ENCODE measurements at places on chromosomes 4 and X.

GRCh38 chr4:136573460-136573859, 958.8 kb downstream of the PCDH18 start:
- no peak for DNase-seq

DNA sequence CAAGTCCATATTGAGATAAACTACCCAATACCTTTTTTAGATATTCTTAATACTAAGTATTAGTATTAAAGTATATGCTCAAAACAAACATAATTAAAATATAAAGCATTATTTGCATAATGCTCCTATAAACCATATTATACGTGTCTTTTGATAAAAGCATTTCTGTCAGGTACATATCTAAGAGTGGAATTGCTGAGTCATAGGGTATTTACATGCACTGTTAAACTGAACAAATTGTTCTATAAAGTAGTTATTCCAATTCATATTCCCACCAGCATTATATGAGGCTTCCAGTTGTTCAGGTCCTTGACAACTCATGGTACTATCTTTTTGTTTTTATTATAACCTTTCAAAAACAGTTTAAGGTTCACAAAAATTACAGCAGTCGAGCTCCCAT, 114.2 kb downstream of the FGF16 start:
- DNase-seq = no peak

GRCh38 chr4:54540931-54541330, 116.8 kb upstream of the KIT start:
- no peak for DNase-seq

GRCh38 chrX:42093756-42094155, 170.4 kb upstream of the CASK start:
- DNase-seq = no peak

- no peak for DNase-seq
Observed at GRCh38 chr4:27836523-27836922, 975.9 kb downstream of the STIM2 start.

DNA sequence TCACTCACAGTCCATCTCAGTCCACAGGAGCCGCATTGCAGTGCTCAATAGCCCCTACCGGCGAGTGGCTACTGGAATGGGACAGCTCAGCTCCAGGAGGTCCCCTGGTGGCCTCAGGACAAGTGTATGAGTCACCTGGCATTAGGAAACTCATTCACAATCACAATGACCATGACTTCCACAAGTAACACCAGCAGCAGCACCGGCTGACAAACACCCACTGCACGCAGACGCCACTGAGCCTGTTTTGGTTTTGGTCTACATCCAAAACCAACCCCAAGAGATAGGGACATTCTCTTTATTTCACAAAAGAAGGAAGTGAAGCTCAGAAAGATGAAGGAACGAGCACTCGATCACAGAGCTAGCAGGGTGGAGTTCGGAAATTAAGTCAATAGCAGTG, 8.1 kb downstream of the JAKMIP1 start:
- DNase-seq = no peak

DNA sequence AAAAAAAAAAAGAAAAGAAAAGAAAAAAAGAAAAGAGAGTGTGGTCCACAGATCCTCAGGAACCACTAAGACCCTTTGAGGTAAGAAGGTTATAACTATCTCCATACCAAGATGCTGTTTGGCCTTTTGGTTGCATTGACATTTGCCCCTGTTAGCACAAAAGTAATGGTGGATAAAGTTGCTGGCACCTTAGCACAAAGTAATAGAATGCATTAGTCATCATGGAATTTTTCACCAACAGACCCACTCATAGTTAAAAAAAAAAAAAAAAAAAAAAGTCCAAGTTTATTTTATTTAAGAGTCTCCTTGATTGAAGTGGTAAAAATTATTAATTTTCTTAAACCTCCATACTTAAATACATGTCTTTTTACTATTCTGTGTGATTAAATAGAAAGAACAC, 78.4 kb upstream of the RBPJ start:
- no peak for DNase-seq

DNA sequence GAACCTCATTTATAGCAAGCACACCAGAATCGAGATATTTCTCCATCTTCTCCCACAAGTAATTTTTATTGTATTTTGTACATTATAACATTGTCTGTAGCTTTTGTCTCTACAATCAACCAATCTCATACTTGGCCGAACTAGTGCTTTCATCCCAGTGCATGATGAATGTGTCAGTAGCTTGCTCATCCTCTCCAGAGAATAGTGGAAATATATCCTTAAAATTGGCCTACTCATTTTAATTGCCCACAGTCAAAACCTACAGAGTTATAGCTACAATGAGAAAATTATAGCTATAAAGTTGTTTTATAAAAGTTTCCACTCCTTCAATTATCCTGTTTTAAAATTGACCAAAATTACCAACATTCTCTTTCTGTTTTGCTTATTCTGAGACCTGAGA, 103.8 kb downstream of the MAPK10 start:
- DNase-seq = no peak

GRCh38 chr4:13193662-13194061, 290.5 kb downstream of the RAB28 start:
- DNase-seq = no peak

DNA sequence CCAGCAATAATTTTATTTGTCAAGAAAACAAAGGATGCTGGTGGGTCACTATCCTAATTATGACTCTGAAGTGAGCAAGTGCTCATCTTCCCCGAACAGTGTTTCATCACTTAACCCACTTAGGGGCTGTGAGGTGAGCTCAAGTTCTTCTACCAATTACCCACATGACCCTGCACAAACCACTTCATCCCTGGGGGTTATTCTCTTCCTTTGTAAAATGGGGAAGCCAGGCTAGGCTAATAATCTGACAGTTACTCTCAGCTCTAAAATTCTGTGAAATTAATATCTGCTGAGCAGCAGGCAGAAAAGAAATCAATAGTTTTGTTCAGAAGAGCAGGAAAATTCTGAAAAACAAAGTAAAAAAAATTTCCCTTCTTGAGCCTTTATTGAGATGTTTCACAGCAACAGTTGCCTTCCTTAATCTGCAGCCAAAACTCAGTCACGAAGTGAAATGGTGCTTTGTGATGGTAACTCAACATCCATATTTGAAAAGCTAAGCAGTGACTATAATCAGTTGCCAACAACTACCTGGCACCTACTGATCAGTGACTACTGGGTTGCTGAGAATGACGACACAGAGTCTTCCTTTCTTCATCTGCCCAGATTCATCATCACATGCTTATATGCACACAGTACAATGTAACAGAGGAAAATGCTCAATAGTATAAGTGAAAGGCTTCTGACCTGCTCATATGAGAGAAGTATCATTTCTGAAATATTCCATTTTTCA, 24.1 kb downstream of the ATP8A1 start:
- DNase-seq = no peak

DNA sequence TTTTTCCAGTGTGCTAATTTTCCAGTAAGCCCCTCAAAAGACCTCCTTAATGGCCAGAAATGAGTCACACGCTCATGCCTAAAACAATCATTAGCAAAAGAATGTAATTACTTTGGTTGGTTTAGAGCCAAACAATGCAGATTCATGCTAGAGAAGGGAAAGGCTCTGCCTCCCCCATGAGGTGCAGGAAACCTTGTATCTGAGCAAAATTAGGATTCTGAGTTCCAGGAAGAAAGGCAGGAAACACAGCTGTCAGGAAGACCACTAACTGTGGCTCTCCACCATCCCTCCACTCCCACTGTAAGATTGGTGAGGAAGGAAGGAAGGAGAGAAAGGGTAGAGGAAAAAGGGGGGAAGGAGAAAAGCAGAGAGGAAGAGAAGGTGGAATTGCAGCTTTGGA, 104.9 kb upstream of the DHX15 start:
- no peak for DNase-seq

DNA sequence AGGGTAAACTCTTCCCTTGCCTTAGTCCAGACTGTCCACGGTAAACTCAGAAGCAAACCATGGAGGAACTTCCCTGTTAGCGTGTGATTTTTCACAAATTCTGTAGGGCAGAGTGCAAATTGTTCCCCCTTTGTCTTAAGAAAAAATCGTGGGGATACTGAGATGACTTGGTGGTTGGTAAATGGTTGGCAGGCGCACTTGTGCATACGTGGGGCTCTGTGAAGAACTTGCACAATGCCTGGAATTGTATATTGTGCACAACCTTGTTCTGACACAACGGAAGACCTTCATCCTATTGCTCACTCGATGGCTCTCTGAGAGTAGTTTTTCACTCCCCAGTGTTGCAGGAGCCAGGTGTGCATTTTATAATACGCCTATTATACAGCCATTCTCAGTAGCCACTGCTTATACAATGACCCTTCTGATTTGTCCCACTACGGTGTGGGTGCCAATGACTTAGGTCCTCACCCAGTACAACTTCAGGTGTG, 150.0 kb downstream of the SPRY1 start:
- DNase-seq = no peak

DNA sequence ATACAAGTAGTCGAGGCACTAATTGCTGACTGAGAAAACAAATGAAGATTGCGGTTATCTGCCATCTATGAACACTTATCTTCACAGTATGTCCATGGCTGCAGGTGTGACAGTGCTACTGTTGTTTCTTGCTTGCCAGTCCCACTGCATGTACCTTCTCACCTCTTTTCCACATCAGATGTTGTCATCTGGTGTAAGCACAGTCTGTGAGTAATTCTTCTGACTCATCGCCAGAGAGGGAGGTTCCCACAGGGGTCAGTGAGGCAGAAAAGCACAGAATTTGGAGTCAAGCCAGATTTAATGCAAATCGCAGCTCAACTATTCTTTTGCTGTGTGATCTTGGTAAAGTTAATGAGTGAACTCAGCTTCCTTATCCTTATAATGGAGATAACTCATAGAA, 144.4 kb downstream of the GLRA2 start:
- no peak for DNase-seq

GRCh38 chrX:150360331-150360730, 2.8 kb upstream of the MAMLD1 start:
- no peak for DNase-seq

- DNase-seq = no peak
Observed at GRCh38 chrX:9158611-9159010, 124.7 kb upstream of the FAM9B start.

DNA sequence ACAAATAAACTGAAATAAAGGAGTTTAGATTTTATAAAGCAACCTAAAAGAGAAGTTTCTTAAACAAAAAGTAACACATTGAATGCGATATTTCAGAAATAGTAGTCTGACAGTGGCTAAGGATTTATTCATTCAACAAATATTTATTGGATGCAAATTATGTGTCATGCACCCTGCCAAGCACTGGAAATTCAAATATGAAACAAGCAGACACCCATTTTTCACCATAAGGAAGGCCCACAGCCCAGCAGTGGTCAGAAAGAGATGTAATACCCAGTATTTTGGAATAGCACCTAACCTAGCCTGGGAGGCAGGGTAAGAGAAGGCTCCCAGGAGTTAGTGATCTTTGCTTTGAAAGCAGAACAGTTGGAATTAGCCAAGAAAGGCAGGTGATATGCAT, 855.1 kb upstream of the TENM3 start:
- DNase-seq = no peak

DNA sequence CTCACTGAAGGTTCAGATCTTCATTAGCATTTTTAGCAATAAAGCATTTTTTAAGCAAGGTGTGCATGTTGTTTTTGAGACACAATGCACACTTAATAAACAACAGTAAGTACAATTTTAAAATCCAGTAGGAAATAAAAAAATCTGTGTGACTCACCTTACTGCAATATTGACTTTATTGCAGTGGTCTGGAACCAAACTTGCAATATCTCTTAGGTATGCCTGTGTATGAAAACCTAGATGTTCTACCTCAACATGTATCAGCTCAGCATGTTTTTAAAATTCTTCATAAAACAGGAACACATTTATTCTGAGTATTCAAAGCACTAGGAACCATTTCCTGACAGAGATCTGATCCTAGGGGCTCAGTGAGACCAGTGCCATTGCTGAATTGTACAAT, 26.7 kb downstream of the NR0B1 start:
- no peak for DNase-seq

GRCh38 chr4:157898836-157899605, 273.8 kb downstream of the GASK1B start:
- DNase-seq = no peak

DNA sequence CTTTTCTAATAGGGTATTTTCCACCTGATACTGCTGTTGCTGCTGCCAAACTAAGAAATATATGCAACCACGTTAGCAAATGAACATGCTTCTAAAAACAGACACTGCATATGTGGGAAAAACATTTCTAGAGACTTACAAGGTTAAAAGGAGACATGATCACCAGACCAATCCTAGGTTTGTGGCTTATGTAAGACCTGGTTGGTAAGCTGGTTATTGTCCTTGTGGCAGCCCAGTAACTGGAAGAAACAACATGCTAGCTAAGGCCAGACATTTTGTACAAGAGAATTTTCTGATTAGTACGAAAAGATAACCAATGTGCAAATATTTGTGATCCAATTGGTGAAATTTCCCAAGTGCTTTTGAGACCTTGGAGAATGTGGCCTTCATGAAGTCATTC, 112.0 kb downstream of the AFF2 start:
- DNase-seq = no peak

- no peak for DNase-seq
Observed at GRCh38 chrX:50818986-50819385, 5.0 kb upstream of the SHROOM4 start.

DNA sequence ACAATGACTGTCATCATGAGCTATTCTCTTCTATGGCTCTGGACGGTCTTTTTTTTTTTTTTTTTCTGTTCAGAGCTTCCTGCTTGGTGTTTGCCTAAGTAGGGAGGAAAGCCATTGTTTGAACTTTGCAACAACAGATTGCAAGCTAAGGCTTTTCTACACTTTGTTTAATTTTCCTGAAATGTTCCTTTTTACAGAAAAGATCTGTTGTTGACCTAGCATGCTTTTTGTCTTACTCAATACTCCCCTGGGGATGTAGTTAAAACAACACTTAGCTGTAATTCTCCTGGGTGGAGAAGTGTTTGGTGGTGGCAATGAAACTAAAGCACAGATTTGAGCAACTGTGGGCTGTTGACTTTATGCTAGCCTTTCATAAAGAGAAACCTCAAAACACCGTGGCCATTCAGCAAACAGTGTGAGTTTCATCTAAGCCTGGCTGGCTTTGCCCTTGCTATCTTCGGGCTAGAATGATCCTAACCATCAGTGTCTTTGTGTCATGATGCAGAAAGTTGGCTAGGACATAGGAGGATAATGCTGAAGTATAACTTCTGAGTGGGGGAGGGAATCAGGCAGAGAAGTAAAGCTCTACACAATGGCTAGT, 110.5 kb downstream of the ANXA3 start:
- no peak for DNase-seq

DNA sequence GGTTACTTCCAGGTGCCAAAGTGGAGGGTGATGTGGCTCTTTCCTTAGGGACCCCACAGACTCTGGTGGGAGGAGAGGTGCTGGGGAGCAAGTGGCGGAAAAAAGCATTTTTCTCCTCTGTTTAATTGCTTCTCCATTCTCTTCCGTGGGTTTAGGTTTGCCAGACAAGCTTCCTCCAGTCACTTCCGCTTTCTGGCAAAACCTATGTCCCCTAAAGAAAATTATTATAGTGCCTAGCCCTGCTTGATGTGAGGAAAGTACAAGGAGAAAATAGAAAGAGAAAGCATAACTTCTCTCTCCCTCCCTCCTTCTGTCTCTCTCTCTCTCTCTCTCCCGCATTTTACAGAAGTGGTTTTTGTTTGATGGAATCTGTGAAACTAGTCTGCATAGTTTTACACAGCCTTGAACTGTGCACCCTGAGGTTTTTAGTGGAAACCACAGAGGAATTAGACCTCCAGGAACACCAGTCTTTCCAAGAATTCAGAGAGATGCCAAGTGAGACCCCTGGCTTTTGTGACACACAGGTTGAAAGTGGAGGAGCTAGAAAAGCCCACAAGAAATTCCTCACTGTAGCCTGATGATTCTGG, 231.1 kb upstream of the ANXA3 start:
- DNase-seq = no peak

Measured in omental fat pad (tissue), 4 donors.